NCI-H774 (cell line): ENCODE measurements at places on chromosomes 12 and 14.

DNA sequence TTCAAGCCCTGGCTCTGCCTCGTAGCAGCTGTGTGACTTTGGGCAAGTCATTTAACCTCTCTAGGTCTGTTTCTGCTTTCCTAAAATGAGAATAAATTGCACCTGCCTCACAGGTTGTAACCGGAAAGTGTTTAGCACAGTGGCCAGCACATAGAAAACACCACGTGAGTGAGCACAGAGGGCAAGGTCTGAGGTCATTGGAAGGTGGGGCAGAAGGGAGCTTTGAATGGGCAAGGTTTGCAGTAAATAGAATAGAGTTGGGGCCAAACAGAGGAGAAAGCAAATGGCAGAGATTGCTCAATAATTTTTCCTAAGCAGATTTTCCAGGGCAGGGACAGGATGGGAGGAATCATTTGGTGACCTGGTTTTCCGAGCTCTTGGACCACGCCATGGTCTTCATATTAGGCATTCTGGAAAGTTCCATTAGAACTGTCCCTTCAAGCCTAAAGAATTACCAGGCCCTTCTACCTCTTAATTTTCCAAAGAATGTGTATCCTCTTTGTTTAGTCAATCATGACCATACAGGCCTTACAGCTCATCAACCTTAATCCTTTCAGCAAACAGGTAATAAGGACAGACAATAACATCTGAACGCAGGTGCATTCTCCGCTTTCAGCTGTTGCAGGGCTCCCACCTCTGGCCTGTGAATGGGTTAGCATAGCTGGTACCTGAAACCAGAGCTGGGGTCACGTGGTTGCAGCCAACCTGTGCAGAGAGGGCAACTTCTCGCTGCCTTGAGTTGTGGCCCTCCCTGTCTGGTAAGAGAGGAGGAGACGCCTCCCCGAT is 53.8 kb downstream of the VWF start:
- peak; percentile 15 for DNase-seq

GRCh38 chr14:62179367-62180018 is 417.3 kb downstream of the SNAPC1 start:
- DNase-seq = peak; percentile 41

- no peak for DNase-seq
These were observed 18.7 kb downstream of the A2ML1 start for GRCh38 chr12:8840938-8841633.

- DNase-seq = no peak
These were observed 22.3 kb downstream of the FAM234B start for GRCh38 chr12:13066459-13066858.

DNA sequence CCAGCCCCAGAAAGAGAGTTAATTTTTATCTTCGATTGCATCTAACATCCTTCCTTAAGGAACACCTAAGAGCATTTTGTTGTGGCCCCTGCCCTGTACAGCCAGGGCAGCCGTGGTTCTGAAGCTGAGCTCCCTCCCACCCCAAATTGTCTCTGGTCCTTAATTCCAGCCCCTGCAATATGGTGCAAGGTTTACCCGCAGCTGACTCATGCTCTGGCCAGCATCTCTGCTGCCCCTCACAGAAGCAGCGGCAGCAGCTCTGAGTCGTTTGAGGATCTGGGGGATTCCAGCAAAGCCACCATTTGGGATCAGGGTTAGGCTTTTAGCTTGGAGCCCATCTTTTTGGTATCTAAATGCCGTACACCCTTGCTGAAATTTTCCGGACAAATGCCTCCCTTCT is 3.3 kb downstream of the DLK1 start:
- no peak for DNase-seq

- DNase-seq = no peak
These were observed 658.0 kb upstream of the MDGA2 start for GRCh38 chr14:48333221-48333920.

GRCh38 chr14:29518335-29518734 is 409.3 kb downstream of the PRKD1 start:
- no peak for DNase-seq

- DNase-seq = no peak
These were observed 84.0 kb downstream of the ITPK1 start for GRCh38 chr14:93031505-93032315.

DNA sequence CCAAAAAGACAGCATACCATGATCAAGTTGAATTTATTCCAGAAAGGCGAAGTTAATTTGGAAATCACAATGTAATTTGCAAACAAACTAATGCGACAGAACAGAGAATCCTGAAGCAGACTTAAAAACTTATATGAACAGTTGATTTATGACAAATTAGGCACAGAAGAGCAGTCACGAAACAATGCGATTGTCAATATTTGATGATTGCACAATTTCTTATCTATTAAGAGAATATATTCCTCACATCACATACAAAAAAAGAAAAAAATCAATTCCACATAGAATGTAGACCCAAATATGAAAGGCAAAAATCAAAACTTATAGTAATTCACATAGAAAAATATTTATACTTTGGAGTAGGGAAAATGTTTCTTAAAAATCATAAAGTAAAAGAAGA is 28.9 kb downstream of the COX16 start:
- DNase-seq = no peak

GRCh38 chr12:62977883-62978282 is 42.9 kb upstream of the PPM1H start:
- no peak for DNase-seq

DNA sequence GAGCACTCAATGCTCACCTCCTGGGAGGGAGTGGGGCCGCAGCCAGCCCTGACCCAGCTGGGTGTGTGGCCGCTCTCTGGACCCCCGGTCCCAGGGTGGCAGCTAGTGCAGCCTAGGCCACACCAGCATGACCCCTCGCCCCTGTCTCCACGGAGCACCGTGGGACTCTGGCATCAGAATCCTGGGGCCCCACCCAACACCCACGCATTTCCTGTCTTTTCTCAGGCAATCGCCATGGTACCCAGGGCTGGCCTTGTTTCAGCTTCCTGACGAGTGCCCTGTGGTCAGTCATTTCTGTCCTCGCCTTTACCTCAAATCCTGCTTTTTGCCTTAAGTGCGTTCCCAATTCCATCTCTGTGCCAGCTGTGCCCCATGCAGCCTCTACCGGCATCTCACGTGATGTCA is 15.9 kb downstream of the PACS2 start:
- DNase-seq = no peak

- DNase-seq = peak; percentile 49
These were observed 26.0 kb upstream of the PTGR2 start for GRCh38 chr14:73825551-73826188.

DNA sequence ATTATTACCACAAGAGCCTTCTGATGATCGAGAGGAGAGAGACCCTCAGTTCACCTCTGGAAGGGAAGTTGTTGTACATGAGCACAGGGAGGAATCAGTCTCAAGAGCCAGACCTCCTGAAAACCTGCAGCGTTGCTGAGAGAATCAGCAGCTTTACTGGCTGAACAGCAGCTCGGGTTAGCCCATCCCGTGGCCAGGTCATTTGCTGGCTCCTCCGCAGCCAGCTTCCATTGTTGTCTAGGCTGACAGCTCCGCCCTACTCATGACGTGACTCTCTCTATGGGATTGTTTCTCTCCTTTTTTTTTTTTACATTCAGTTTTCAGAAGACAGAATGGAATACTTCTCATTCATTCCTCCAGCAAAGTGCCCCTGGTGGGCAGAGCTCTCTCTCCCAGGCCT is 69.9 kb downstream of the TGFB3 start:
- DNase-seq = no peak

GRCh38 chr12:89750389-89751351 is 42.0 kb upstream of the ATP2B1 start:
- DNase-seq = no peak

- DNase-seq = no peak
These were observed 26.8 kb upstream of the LYZ start for GRCh38 chr12:69321351-69321750.

DNA sequence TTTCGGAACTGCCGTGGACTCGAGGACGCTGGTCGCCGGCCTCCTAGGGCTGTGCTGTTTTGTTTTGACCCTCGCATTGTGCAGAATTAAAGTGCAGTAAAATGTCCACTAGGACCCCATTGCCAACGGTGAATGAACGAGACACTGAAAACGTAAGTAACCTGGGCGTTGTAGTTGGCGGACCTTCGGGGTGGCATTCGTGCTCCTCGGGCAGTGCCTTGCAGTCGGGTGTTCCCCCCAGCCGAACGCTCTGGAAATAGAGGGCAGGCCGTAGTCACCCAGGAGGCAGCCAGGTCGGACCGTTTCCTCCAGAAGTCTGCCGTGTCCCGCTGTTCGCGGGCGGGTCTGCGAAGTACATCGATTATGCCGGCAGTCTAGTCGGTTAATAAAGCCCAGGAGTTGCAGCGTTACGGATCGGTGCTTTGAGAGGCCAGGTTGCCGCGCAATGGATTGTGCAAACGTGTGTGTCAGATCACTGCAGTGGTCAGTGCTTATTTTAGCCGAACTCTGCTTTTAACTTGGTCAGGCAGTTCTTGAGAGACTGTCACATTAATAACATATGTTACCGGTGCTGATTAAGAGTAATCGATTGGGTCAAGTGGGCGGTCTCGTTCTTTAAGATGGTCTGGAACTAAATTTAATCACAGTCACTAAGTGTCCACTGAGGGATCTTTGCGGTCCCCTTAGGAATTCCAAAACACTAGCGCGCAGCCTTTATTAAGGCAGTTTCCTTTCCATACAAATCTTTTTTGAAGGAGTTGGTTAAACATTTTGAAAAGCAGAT is 906 bp downstream of the MARK3 start:
- DNase-seq = no peak

GRCh38 chr12:6613776-6614512 is 6.8 kb upstream of the CHD4 start:
- peak; percentile 97 for DNase-seq

GRCh38 chr12:22459838-22460490 is 84.4 kb downstream of the C2CD5 start:
- no peak for DNase-seq

DNA sequence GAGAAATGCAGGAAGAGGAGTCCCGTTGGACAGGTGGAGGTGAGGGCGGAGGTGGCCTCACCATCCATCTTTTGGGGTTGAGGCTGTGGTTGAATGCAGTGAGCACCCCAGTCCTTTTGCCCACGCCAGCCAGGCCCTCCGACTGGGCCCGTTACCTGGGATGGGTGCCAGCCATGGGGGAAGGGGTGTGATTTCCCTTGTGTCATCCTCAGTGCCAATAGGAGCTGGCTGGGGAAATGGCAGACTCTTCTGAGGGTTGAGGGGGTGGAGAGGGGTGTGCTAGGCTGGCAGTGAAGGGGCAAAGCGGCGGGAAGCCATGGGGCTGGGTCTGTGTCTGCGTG is 9.6 kb downstream of the KCNH3 start:
- no peak for DNase-seq

DNA sequence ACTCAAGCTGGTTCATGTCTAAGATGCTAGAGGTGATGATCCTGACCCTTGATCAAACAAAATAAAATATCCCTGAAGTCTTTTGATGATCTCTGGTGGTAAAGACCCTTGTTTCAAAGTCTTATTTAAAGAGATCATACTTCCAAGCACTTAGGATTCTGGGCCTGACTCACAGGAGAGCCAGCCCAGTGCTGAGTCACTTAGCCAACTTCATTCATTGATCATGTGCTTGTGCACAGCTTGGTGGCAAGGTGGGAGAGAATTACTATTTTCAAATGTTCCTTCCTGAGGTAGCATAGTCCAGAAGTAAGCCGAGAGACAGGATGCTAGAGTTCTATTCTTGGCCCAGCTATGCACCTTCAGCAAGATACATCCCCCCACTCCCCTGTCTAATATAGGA is 40.6 kb downstream of the SCN8A start:
- DNase-seq = no peak

DNA sequence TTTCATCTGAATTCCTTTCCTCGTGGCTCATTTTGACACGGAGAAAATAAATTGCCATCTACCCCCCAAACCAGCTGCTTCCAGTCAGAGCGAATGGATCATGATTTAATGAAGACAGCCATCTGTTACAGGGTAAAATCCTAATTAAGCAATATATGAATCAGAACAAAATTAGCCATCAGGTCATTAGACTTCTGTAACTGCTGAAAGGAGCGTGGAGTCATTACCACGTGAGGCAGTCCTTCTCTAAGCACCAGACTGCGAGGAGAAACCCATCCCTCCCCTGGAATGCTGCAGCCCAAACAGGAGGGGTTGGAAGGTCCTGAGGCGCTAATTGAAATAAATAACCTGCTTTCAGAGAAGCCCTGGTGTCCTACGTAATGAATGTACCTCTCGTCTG is 51.1 kb upstream of the TCL1A start:
- DNase-seq = no peak

DNA sequence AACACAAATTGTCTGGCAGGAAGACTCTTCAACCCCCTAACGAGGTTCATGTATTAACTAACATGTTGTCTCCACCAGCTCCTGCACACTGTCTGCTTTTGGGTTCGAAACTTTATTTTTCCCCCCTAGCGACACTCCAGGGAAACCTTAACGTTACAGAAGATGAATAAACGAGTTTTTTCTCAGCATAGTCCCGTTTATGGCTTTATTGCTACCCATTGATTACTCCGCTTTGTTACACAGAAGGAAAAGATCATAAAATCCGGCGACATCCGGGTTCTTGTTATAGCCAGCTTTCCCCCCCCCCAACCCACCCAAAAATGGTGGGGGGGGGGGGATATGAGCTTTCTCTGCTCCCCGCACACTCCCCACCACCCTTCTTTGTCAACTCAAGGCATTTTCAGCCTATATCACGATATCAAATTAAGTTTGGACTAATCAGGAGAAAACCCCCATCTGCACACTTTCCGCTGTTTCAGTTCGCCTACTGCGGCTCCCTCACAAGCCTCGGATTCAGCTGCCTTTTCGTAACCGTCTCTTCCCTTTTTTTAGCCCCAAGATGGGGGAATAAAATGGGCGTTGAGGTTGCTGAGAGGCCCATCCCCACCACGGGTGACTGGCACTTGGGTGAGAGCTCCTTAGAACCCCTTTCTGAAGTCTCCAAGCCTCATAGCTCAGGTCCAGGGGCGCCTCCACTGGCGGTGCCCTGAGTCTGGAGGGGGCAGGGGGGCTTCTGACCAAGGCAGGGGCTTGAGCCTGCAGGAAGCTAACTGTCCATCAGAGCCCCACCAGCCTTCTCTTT is 1.4 kb upstream of the HOXC6 start:
- no peak for DNase-seq

DNA sequence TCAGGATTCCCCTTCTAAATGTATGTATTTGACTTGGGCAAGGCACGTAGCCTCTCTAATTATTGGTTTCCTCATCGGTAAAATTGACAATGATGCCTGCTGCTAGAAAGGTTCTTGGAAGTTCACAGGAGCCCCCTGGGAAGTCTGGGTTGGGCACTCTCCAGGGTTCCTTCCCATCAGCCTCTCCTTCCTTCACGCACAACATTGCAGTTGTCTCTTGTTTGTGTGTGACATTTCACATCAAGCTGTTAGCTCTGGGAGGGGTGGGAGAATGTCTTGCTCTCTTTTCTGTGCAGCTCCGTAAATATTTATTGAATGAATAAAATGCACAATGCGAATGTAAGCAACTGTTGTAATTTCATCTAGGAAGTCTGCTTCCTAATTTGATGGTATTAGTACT is 153.2 kb upstream of the PRICKLE1 start:
- no peak for DNase-seq
